Forelimb muscle (tissue), 1 donor: ENCODE measurements at places on chromosomes 5 and 9.

GRCh38 chr9:109629615-109630014, 131.5 kb upstream of the PTPN3 start:
- no peak for DNase-seq

DNA sequence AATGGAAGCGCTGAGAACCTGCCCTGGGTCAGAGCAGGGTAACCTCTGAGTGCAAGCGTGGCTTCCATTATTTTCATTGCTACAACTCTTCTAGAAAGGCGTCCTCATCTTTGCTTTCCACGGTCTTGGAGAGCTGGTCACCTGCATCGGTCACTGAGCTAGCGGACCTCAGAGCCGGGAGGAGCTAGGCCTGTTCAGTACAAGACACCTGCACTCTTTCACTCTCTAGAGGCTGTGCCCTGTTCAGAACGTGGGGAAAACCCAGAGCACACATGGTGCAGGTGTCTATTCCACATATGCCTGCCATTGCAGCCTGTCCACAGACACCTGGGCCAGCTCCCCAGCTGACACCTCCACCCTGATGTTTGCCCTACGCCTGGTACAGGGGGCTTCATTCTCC, 147.8 kb upstream of the IRX2 start:
- DNase-seq, result no peak

DNA sequence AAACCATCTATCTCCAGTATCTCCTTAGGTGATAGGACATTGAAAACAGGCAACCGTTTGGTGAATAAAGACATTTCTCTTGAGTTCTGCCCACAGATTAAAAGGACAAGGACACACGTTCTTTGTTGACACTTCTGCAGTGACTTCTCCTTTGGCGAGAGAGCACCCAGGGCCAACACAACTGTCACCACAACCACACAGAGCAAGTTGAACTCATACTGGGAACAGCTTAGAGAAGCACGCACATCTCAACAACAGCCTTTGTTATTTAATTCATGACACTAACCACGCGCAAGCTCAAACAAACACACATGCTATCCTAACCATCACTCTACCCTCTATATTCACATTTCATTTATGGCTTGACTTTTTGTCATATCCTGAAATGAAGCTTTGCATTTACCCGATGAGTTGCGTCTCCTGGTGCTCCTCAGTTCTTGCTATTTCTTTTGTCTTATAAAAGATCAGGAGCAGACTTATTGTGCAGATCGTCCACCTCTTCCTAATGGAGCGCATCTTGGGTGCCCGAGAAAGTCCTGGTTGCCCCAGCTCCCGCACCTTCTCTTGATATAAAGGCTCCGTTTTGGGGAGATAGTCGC, 543 bp downstream of the ST8SIA4 start:
- DNase-seq, result no peak

DNA sequence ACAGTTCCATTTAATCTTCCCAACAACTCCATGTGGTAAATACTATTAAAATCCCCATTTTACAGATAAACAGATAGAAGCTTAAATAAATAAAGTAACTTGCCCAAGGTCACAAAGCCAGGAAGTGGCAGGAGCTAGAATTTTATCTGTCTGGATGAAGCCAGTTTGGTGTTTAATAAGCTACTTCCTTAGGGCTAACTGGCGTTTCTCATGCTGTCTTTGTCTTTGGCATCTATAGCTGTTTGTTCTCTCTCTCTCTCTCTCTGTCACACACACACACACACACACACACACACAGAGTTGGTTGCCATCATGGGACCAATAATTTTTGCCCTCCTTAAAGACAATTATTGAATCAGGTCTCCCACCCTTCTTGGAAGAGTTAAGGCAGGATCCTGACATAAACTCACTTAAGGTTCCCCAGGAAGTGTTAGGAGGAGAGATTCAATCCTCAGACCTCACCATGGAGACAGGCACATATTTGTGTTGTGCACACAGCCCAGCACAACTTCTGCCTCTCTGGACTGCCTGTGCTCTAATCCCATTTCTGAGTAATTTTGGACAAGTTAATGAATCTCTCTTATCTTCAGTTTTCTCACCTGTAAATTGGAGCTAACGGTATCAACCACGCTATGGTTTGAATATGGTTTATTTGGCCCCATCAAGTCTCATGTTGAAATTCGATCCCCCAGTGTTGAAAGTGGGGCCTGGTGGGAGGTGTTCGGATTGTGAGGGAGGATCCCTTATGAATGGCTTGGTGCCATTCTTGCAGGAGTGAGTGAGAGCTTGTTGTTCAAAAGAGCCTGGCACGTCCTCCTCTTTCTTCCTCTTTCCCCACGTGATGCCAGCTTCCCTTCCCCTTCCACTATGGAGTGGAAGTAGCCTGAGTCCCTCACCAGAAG, 8.3 kb upstream of the ADRA1B start:
- DNase-seq, result no peak

DNA sequence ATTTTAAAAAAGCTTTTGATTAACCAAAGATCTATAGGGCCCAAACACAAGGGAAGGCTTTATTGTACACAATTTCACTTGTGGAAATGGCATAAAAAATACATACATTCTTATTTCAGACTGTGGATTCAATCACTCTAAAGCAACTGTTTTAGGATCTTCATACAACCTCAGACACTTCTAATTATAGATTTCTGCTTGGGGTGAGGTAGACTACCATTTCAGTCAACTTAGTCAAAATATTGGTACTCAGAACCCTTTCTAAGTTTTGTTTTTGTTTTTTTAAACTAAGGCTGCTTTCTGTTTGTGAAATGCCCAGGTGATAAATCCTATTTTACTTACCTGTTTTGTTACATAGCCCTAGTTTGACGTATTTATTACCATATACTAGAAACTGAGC, 284.5 kb upstream of the RASA1 start:
- no peak for DNase-seq

GRCh38 chr5:151427258-151427657, 20.1 kb upstream of the SLC36A1 start:
- no peak for DNase-seq

- no peak for DNase-seq
Observed at GRCh38 chr5:158409507-158409906, 550.6 kb upstream of the CLINT1 start.

DNA sequence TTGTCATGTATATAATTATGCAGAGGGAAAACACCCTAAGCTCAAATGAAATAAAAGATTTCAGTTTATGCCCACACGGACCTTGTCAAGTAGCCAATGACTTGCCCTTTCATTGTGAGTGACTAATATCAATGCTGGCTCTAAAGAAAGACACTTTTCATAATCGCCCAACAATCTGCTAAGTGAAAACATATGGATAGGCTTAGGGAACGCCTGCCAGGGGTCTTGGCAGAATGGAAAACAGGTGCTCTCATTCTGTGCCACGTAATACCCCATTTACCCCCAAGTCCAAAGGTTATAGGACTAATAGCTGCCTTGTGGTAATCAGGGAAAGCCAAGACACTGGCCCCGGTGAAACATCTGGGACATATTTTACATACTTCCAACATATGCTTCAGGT, 157.7 kb downstream of the SLF1 start:
- no peak for DNase-seq

GRCh38 chr5:123215929-123216702, 127.1 kb downstream of the PRDM6 start:
- DNase-seq, result no peak

DNA sequence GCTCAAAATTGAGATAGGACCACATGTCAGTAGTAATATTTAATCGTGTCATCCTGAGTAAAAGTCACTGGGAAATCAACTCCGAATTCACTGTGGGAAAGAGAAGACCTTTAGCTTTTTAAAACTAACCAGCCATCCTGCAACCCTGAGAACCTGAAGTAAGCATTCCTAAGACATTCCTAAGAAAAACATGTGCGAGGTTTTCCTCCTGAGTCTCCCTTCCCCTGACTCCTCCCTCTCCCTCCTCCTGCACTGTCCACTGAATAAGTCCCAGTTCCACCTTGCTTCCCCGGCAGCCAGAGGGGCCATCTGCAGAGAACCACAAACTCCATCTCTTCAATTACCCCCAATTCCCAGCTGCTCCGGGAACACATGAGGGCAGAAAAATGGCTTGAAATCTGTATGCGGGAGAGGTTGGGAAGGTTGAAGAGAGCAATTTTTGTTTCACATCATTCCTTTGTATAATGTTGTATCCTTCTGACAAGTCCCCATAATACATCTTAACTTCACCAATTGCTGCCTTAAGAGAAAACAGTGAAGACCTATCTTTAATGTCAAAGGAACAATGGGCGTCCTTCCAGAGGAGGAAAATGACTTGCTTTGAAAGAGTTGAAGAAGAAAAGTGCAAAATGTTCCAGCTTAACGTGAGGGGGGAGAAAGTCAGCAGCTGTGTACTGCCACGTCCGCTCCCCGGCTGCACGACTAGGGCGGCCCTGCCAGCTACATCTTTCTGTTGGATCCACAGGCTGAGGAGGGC, 186.3 kb downstream of the ZNF462 start:
- DNase-seq, result no peak

DNA sequence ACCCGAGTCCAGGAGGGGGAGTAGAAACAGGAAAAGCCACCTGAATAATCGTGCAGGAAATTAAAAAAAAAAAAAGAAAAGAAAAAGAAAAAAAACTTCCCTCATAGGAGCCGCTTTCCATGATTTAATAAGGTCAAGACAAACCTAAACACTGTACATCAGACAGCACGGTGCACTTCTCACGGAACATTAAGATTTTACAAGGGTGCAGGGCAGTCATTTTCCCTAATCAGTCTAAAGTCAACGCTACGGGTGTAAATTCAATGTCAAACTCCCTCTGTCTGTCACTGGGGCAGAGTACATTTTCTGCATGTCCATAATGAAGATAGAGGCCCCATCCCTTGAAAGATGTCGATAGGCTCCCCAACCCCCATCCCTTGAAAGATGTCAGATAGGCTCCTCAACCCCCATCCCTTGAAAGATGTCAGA, 139.7 kb downstream of the TSSK1B start:
- no peak for DNase-seq

- DNase-seq, result no peak
Observed at GRCh38 chr9:114771889-114772288, 34.0 kb downstream of the TNFSF15 start.

- DNase-seq, result no peak
Observed at GRCh38 chr5:179764056-179764455, 29.7 kb upstream of the LTC4S start.

DNA sequence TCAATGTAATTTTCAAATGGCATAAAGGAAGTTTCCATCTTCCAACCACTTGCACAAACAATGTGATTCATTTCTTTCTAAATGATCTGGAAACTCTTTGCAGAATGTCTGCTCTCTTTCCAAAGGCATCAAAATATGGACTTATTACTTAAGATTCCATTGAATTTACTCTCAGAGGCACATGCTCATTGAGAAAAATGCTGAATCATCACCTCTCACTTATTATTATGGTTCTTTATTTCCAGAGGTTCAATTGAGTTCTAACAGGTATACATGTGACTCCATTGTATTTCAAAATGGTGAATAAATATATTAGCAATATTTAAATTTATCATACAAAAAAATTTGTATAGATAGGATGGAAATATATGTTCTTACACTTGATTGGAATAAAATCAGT, 1140.6 kb downstream of the EFNA5 start:
- no peak for DNase-seq

DNA sequence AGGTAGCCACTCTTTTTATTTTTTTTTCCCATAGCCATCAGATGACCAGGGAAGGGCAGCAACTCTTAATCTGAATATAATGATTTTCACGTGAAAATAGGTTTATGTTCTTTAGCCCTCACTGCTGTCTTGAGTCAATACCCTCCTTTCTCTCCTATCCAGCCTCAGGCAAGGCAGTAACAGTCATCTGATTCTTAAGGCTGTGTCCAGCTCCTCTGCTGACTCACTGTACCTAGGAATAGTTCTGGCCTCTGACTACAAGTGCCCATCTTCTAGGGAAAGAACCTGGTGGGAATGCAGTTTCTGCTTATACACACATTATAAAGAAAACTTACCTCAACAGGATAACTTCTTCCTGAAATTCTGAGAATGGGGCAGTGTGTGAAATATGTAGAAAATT, 30.7 kb downstream of the DHX29 start:
- DNase-seq, result no peak

GRCh38 chr5:89228355-89228754, 345.4 kb upstream of the MEF2C start:
- DNase-seq, result no peak

- no peak for DNase-seq
Observed at GRCh38 chr5:68464424-68464823, 248.9 kb downstream of the PIK3R1 start.

DNA sequence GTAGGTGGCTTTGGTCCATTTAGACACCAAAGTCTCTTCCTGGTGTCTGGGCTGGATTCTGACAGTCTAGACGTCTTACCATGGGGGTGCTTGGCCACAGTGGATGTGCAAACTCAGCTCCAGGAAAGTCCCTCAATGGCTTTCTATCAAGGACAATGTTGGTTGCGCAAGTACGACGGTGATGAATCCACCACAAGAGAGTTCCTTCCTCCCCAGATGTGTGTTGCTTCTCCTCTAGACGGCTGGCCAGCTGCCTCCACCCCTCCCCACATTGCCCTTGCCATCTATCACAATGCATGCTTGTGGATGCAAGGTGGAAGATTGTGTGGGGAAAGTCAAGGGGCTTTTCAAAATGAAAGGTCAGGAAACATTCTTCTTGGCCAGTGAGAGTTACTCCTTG, 89.7 kb upstream of the IRX2 start:
- DNase-seq, result no peak

- DNase-seq, result no peak
Observed at GRCh38 chr5:124234770-124235562, 511.5 kb downstream of the ZNF608 start.

- DNase-seq, result no peak
Observed at GRCh38 chr9:103522409-103522808, 527.3 kb downstream of the CYLC2 start.

GRCh38 chr5:180390441-180391190, 37.5 kb upstream of the GFPT2 start:
- no peak for DNase-seq

- no peak for DNase-seq
Observed at GRCh38 chr5:93278896-93279295, 302.1 kb downstream of the NR2F1-AS1 start.

DNA sequence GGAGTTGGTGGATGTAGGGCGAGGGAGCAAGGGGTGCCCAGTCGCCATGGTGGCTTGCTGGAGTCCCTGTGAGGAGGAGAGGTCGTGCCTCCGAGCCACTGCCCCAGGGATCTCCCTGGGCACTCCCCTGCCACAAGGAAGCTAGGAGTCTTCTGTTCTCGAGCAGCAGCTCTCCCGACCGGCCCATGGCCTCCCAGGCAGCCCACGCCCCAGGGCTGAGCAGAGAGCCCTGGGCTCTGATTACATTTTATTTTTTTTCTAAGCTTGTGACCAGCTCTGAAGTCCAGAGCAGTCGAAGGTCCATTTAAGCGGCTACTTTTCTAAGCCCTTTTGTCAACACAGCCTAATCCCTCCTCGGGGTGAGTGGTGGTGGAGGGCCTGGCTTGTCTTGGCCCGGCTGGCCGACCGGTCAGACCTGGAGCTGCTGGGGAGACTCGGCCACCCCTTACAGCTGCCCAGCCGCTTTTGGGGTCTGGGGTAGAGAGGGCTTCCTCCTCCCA, 2.1 kb downstream of the RXRA start:
- DNase-seq, result no peak

- no peak for DNase-seq
Observed at GRCh38 chr5:65722575-65723403, 784 bp downstream of the NLN start.
